Smooth muscle cell of the umbilical artery (primary cell): ENCODE measurements at places on chromosomes 4 and X. TPM values are rescaled to one million over a fixed set of nuclear protein-coding genes. Genes with fewer than 3 reads are reported as not detected.

MXRA5 gene
- 6.6 and 60.6 TPM in 2 replicates for total RNA-seq

CD38 gene
- under 0.01 TPM in 1 of 2 replicates, not detected in the other for total RNA-seq

NOX1 gene
- total RNA-seq: not detected in 2 replicates

CCDC149 gene
- total RNA-seq: 6.8 and 12.6 TPM in 2 replicates

FMR1NB gene
- total RNA-seq: not detected in 2 replicates

N4BP2 gene
- total RNA-seq: 4.8 and 7.8 TPM in 2 replicates

HEPH gene
- 1.5 and 109 TPM in 2 replicates for total RNA-seq

ENOX2 gene
- 9.6 and 10.1 TPM in 2 replicates for total RNA-seq

RBMXL3 gene
- not detected in 2 replicates for total RNA-seq

TMPRSS11B gene
- total RNA-seq: not detected in 2 replicates

TBC1D14 gene
- total RNA-seq: 42.5 and 49.5 TPM in 2 replicates

ARHGAP6 gene
- 0.09 and 0.30 TPM in 2 replicates for total RNA-seq

GYPE gene
- 0.30 and 0.37 TPM in 2 replicates for total RNA-seq

DCHS2 gene
- total RNA-seq: under 0.01 TPM in 1 of 2 replicates, not detected in the other

LRPAP1 gene
- total RNA-seq: 223 and 282 TPM in 2 replicates

GIMD1 gene
- total RNA-seq: not detected in 2 replicates

C4orf51 gene
- total RNA-seq: not detected in 2 replicates

EGFL6 gene
- total RNA-seq: not detected in 2 replicates

SAGE1 gene
- not detected in 2 replicates for total RNA-seq

HTT gene
- total RNA-seq: 49.9 and 63.8 TPM in 2 replicates

MGAT4D gene
- total RNA-seq: not detected in 2 replicates

MAGEA2 gene
- not detected in 2 replicates for total RNA-seq

SPACA5 gene
- total RNA-seq: not detected in 2 replicates

MAGEA11 gene
- total RNA-seq: not detected in 2 replicates

CT45A10 gene
- total RNA-seq: not detected in 2 replicates

SHOX gene
- not detected in 2 replicates for total RNA-seq

QRFPR gene
- total RNA-seq: not detected in 2 replicates

ALG13 gene
- total RNA-seq: 33.3 and 36.2 TPM in 2 replicates
